ENCODE measurements at places on chromosomes 16 and 17.

DNA sequence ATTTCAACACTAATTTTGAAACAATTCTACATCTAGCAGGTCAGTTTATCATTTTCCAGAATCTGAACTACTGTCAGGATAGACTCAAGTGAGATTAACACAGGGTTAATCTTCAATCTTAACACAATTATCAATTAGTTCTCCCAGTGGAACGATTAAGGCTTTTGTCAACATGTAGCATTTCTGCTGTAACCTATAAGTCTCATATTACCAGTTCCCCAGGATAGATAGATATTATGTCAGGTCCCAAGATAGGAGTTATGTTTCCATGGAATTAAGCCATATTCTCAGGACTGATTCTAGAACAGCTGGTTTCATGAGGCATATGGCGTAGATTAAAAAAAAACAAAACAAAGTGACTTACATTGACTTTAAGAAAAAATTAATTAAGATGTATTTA, 4.4 kb upstream of the FBF1 start:
- DNase-seq: no peak

DNA sequence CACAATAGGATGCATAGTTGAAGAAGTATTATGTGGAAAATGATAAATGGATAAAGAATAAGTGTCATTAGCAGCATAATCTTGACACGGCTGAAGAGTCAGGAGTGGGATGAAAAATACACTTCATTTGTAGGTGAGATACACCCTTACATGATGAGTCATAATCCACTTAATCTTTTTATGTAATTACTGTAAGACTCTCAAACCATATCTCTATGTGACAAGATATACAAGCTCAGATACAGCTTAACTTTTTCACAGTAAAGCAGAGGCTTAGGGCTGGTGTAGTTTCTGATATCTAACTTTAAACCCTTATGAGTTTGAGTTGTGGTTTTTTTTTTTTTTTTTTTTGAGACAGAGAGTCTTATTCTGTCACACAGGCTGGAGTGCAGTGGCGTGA, 101.2 kb downstream of the FTO start:
- DNase-seq: no peak

GRCh38 chr17:12136646-12137045, 116.0 kb downstream of the MAP2K4 start:
- no peak for DNase-seq

GRCh38 chr17:39629898-39630297, 3.1 kb downstream of the PPP1R1B start:
- DNase-seq: no peak

- peak; percentile 12 for DNase-seq
These were observed 4.2 kb downstream of the ADCY9 start for GRCh38 chr16:4111748-4112696.

- DNase-seq: no peak
These were observed 261.4 kb downstream of the MAP2K4 start for GRCh38 chr17:12282056-12282455.

DNA sequence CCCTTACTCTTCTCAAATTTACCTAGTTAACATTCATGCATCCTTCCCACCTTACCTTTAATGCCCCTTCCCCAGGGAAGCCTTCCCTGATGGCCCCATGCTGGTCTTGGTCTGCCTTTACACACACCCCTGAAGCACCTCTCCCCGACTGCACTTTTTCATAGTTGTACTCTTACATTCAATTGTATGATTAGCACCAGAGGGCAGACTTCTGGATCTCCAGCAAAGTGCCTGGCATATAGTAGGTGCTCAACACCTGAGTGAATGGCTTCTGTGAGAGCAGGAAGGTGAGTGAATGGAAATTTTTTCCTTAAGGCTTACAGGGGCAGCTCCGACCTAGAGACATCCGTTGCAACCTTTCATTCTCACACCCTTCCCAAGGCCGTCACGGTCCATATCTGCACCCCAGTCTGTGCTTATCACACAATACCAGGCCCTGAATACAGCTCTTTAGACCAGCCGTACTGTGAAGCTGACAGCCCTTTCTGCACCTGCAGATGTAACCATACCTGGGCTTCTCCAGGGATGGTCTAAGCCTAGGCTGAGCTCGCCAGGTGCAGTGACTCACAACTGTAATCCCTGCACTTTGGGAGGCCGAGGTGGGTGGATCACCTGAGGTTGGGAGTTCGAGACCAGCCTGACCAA, 4.4 kb downstream of the PGAP3 start:
- no peak for DNase-seq

DNA sequence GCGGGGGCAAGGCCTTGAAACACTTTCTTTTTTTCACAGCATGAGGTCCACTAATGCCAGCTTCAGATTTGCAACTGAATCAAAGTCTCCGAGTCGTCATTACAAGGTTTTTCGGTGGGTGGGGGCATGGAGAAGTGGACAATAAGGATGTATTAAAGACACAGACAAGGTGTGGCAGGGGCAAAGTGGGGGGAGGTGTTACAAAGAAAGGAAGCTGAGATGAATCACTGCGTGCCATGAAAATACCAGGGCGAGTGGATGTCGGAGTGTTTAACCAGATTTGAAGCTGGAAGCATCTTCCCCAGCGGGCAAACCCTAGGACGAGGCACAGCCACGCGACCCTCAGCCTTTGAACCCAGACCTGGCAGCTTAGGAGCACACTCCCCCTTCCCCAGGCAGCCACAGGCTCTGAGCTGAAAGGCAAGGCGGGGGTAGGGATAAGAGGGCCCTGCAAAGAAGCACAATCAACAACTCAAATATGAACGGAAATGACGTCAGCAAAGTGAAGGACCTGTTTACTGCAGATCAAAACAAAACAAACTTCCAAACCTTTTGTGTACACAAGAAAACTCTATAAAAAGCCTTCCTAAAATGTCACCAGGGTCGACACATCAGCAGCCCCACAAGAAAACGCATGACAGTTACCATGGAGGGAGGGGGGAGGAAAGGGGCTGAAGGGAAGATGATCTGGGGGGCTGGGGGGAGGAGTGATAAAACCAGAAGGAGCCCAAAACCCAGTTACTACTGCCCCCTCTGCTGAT, 5.6 kb upstream of the ZFHX3 start:
- no peak for DNase-seq

GRCh38 chr17:9181640-9182039, 160.3 kb downstream of the NTN1 start:
- DNase-seq: no peak

DNA sequence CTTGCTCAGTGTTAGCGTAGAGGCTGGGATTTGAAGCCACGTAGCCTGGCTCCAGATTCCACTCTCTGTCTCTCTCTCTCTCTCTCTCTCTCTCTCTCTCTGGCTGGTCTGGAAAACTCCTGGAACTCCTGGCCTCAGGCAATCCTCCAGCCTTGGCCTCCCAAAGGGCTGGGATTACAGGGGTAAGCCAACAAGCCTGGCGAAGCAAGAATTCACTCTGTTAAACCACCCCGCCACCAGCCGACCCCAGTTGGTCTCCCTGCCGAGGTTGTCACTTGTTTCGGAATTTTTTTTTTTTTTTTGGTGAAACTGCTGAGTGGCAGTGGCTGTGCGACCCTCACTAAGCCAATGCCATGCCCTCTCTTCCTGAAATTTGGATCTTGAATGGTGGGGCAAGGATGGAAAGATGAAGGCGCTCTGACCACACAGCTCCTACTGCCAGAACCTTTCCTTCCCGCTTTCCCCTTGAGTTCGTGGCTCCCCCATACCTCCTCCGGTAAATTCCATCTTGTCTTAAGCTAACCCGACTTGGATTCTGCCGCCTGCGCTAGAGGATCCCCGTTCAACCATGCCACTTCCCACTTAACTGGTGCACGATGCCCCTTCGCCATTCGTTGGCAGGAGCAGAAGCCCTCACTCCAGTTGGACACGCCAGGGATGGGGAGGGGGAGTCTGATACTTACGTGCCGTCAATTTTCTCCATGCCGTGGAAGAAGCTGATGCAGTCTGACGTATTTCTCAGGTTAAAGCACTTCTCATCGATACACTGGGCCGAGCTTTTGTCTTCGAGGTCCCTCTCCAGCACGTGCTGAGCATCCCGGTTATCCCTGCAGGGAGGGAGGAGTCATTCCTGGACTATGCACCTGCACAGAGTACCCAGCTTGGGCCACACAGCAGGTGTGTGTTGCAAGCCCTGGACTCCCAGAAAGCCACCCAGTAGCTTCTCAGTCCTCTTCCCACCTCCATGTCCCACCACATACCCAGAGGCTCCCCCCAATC, 13.1 kb downstream of the TEKT5 start:
- no peak for DNase-seq

DNA sequence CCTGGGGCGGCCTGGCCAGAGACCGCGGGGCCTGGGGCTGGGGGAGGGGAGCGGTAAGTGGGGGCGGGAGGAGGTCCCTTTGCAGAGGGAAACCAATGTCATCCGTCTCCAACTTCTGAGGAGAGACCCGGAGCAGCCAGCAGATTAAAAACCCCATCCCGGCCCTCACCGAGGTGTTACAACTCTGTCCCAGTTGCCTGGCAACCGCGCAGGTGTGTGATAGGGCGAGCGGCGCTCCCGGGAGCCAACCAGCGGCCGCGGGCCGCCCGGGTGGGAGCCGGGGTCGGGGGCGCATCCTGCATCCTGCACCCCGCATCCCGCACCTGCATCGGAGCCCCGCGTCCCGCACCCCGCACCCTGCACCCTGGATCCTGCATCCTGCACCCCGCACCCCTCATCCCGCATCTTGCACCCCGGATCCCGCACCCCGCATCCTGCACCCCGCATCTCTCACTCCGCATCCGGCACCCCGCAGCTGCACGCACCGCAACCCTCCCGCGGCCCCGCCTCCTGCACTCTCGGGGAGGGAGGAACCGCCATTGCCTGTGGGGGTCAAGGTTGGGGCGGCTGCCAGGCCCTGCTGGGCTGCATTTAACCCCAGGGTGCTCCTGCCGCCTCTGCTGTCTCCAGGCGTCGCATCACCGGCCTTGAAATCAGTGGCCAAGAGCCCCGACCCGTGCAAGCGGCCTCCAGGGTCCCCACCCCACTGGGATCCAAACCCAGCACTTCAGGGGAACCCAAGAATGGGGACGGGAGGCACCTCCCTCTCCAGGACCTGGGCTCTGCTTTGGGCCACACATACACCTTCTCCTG, 47.3 kb downstream of the RTN4RL1 start:
- DNase-seq: no peak

DNA sequence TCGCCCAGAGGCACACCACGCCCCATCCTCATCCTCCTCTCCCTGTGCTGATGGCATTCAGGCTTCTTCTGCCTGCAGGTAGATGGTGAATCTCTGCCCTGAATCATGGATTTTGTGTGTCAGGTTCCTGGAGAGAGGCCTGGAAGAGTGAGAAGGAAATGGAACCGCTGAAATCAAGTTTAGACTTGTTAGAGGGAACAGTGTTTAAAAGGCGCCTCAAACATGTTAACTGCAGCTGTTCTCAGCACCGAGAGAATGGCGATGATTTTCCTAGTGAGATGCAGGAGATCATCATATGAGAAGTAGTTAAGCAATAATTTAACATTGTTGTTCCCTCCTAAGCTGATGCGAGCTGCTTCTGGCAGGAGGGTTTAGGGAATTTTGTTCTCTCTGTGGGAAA, 744.4 kb upstream of the EEF2KMT start:
- DNase-seq: no peak

DNA sequence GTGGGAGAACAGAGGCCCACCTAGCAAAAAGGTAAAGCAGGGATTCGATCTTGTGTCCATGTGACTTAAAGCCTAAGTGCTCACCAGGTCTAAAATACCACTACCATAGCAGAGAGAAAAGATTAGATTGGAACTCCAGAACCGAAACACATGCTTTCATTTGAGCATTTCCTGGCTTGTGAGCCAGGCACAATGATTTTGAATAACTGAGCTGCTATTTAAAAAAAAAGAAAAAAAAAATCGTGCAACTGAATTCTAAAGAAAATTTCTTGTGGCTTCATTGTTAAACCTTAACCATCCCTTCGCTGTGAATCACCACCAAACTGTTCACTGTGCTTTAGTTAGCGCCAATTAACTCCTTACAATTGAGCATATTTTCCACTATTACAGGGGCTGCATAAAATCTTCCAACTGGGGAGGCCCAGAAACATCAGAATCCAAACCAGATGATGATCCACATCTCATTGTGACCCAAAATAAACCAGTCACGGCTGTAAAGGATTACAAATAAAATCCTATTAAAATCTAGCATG, 366.4 kb upstream of the ERCC4 start:
- no peak for DNase-seq

DNA sequence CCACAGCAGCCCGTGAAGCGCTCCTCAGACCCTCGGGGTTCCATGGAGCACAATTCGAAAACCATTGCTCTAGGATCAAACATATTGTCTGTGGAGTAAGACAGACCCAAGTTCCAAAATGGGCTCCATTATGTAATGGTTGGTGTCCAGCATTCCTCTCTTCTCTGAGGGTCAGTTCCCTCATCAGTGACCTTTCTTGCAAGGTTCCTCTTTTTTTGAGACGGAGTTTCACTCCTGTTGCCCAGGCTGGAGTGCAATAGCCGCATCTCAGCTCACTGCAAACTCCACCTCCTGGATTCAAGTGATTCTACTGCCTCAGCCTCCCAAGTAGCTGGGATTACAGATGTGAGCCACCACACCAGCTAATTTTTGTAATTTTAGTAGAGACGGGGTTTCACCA, 28.4 kb downstream of the PLXDC1 start:
- no peak for DNase-seq

DNA sequence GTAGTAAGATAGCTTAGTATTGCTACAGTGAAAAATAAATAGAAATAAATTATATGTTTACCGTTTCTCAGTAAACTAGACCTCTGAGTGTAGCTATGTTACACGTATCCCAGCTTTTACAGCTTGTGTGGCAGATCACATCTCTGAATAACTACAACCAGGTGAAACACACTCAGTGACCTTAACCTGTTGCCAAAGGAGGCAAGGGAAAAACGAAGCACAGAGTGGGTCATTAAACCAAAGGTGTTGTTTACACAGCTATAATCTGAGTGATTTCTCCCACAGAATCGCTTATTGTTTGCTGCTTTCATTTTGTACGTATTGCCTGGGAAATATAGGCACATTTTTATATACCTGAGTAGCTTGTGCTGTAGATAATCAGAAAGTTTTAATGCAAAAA, 688.2 kb upstream of the KIF2B start:
- DNase-seq: no peak

GRCh38 chr17:80060644-80061043, 24.2 kb downstream of the CCDC40 start:
- no peak for DNase-seq

DNA sequence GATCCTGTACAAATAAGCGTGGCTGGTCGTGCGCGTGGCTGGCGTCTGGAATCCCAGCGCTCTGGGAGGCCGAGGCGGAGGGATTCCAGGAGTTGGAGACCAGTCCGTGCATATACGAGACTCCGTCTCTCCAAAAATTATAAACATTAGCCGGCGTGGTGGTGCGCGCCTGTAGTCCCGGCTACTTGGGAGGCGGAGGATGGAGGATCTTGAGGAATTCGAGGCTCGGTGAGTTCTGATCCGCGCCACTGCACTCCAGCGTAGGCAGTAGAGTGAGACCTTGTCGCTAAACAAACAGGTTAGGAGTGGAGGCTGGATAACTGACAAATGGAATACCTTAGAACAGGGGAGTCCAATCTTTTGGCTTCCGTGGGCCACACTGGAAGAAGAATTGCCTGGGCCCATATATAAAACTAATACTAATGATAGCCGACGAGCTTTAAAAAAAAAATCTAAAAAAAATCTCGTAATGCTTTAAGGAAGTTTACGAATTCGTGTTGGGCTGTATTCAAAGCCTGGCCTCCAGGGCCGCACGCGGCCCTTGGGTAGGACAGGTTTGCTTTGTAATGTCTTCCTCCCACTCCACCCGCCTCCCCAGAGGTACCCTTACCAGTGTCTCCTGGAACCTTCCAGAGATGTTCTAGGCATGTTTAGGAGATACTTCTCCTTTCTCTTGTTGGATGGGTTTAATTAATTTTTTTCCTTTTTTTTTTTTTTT, 909 bp upstream of the RSL1D1 start:
- DNase-seq: no peak
